NCI-H524 (cell line): ENCODE measurements at places on chromosomes 7 and 10.

GRCh38 chr7:93927585-93927984, 6.0 kb downstream of the GNG11 start:
- no peak for DNase-seq

GRCh38 chr10:118798231-118798662, 43.5 kb upstream of the CACUL1 start:
- DNase-seq: no peak

- no peak for DNase-seq
These were observed 87.2 kb upstream of the UNC5B start for GRCh38 chr10:71124921-71125748.

- DNase-seq: no peak
These were observed 149.4 kb upstream of the ASAH2 start for GRCh38 chr10:50400694-50401093.

DNA sequence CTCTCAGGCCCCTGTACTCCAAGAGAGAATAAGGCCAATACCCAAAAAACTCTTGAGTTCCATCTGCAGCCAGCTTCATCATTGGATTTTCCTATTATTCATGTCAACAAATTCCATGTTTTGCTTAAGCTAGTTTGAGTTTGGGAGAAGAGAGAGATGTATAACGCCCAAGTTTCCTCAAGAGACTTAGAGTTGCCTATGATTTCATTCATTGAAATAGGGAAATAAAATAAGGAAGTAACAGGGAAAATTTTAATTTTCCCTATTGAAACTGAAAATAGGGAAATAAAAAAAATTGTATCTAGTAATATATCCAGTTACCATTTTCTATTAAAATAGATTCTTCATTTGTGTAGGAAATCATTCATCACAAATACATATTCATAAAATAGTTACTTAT, 66.5 kb upstream of the SVIL start:
- DNase-seq: no peak

DNA sequence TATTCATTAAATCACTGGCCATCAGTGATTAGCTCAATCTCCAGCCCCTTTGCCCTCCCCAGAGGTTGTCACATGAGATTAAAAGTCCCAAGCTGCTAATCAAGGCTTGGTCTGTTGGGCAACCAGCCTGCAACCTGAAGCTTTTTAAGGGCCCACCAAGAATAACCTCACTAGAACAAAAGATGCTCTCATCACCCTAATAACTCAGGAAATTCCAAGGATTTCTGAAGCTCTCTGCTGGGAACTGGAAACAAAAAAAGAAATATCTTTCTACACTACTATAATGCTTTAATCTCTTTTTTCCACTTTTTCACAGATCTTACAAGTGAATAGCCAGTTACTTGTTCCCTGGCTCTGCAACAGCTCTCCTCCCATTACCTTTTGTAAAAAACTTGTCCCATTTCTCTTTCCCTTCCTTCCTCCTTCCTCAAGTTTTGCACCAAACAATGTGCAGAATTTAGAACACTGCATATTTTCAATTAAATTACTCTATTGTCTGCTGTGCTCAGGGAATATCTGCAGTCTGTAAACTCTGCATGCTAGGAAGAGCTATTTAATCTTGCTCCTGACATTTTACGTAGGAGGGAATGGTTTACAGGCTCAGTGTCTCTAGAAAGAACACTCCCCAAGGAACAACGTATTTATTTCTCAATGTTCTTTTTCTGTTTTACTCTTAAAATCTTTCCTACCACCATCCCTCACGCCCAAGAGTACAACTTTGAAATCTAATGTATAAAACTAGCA, 169.1 kb downstream of the IMMP2L start:
- no peak for DNase-seq

GRCh38 chr7:150358988-150359621, 9.5 kb upstream of the REPIN1 start:
- DNase-seq: no peak

- no peak for DNase-seq
These were observed 528.1 kb upstream of the DPP6 start for GRCh38 chr7:153524070-153524601.

DNA sequence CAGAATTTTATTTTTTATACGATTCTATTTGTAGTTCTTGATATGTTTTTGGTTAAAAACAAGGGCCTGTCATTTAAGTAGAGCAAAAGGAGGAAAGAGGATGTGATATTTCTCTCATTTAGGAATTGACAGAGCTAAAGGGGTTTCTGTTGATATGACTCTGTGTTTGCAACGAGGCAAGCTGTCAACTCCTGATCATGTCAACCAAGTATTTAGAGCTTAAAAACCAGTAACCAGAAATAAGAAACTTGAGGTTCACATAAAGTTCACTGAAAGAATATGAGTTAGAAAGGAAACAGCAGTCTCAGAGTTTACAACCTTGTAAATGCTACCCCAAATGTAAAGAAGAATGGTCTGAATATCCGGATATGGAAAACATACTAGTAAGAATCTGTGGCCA, 434.2 kb downstream of the PARD3 start:
- no peak for DNase-seq

DNA sequence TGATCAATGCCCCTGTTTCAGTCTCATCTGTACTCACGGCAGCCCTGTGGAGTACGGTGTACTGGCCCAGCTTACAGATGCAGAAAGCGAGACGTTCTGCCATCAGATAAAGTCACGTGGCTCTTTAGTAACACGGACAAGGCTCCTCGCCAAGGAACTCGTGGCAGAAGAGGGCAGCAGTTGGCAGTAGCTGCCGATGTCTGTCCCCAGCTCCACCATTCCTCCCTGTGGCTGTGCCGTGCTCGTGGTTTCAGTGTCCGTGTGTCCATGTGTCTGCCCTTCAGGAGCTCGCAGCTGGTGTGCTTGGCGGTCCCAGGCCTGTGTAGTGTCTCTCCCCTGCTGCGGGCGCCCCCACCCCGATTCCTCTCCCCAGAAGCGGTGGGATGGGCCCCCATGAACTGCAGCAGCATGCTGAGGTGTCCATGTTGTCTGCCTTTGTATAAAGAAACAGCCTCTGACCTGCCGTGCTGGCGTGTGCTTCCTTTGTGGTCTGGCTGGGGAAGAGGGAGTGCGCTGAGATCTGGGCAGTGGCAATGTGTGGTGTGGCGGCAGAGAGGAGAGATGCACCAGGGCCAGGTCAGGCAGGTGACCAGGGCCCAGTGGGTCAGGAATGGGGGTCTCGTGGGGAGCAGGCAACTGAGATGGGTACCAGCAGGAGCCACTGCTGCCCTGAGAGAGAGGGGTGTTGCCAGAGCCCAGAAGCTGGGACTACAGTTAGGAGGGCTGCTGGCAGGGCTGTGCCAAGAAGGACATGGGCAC, 9.8 kb downstream of the RHBDD2 start:
- no peak for DNase-seq

DNA sequence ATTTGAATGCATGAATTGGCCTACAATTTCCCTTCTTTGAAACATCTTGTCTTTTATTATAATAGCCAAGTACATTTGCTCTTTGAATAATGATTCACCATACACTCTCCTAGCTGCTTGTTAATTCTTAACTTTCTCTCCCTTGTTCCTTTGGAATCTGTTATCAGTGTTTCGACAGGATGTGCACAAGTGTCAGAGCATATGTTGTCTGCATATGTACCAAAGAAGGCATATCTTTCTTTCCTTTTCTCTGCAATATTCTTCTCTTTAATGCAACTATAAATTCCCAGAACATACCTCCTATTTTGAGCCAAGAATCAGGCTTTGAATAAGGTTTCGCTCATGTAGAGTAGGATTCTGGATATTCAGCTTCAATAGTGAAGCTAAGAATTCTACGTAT, 848.3 kb upstream of the C7orf33 start:
- no peak for DNase-seq

DNA sequence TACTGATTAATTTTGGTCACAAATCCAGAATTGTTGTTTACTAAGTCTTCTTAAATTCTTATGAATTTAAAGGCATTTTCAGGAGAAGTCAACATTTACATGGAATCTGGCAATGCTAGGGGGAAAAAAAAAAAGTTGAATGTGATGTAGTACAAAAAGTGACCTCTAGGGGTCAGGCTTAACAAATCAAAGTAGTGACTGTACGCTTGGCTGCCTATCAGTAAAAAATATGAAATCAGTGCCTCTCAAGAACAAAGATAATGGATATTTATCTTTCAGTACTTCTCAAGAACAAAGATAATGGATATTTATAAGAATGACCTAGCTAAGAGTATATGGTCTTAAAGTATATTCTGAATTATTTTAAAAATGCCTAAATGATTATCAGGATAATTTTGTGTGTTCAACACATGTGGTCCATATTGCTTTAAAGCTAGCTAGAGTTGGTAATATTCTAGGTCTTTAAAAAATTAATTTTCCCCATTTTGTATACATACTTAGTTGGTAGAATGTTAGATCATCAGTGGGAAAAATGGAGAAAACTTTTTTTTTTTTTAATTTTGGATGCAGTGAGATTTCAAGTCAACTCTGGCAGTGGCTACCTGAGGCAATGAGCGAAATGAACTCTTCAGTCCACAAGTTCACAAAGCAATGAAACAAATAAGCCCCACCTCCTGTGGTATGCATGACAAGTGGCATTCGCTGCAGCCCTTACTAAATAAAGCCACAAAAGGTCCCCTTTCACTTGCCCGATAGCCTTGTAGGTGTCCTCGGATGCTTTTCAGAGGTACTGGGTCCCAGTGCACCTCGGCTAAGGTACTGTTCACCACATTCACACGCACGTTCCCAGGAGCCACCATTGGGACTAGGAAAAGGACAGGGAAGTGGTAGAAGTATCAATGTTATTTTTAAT, 51.2 kb upstream of the LAMB4 start:
- peak; percentile 33 for DNase-seq

DNA sequence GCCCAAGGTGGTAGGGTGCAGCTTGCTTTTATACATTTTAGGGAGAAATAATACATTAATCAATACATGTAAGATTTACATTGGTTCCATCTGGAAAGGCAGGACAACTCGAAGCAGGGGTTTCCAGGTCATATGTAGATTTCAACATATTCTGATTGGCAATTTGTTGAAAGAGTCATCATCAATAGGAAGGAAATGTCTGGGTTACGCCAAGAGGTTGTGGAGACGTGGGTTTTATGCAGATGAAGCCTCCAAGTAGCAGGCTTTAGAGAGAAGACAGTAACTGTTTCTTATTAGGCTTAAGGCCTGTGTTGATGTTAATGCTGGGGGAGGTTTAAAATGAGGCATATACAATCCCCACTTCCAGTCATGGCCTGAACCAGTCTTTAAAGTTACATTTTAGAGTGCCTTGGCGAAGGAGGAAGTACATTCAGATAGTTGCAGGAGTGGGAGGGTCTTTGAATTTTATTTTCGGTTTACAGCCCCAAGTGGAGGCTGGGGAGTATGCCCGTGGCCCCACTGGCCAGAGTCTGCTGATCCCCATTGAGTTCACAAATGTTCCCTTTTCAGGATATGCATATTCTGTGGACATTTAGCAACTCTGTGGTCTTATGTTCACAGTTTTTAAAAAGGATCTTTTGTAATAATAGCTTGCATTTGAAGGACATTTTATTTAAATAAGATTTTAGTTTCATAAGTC, 166.0 kb upstream of the GDF10 start:
- no peak for DNase-seq

- DNase-seq: no peak
These were observed 60.4 kb downstream of the RNLS start for GRCh38 chr10:88522715-88523114.

DNA sequence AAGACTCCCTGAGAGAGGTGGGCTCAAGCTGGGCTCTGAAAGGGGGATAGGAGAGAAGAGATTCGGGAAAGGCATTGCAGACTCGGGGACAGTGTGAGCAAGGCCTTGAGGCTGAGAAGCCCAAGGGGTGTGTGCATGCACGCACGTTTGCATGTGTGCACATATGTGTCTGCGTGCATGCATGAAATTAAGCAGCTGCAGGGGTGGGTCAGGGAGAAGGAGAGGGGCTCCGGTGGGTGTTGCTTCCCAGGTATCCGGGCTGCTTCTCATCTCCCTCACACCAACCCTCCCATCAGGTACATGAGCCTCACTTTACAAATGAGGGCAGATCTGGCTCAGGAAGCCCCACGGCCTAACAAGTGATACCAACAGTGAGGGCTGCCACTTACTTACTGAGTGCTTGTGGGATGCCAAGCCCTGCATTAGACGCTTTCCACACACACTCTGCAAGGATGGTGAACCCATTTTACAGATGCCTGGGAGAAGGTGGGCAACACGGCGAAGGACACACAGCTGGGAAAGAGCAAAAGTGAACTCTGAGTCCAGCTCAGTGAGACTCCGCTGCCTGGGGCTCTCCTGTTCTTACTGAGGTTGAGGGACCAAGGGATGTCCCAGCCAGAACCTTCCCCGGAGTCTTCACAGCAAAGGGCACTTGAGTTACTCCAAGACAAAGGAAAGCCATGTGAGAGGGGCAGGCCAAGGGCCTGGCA, 26.4 kb downstream of the ZCCHC24 start:
- no peak for DNase-seq

- no peak for DNase-seq
These were observed 32.5 kb downstream of the BNIP3 start for GRCh38 chr10:131949041-131949862.

DNA sequence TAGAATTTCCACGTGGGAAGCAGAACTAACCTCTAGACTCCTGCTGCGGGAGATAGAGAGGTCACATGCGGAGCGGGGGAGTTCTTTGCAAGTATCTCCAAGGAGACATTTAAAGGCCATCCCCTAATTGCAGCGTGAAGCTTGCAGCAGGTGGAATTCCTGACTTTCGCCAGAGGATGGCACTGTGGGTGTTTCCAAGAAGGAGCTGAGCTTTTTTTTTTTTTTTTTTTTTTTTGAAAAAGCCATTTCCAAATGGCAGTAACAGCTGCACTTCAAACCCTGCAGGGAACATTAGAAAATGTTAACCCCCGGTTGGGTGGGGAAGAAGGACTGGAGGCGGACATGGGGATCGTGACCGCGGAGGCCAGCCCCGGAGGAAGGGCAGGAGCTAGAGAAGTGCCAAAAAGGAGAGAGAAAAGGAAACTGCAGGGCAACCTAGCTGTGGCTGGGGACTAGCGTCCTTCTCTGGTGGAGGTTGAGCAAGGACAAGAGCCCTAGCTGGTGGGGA, 487.7 kb downstream of the TYW1 start:
- DNase-seq: peak; percentile 64

GRCh38 chr7:146004805-146005204, 111.8 kb upstream of the CNTNAP2 start:
- no peak for DNase-seq

DNA sequence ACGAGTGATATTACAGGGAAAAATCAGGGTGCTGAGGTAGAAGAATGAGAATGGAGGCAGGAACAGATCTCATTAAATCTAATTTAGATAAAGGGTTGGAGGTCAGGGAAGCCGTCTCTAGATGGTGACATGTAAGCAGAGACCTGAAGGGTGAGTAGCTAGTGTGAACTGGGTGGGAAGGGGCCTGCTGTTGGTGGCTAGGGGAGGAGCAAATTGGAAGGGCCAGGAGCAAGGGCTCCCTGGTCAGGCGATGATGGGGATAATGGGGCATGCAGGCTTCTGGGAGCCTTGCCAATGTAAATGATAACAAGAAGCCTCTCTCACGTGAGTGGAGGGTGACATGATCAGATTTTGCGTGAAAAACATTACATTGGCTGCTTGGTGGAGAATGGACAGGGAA, 76.3 kb downstream of the WDFY4 start:
- DNase-seq: no peak

- no peak for DNase-seq
These were observed 9.4 kb downstream of the GPR22 start for GRCh38 chr7:107479303-107479702.
